ENCODE measurements at places on chromosomes 12 and 14.

DNA sequence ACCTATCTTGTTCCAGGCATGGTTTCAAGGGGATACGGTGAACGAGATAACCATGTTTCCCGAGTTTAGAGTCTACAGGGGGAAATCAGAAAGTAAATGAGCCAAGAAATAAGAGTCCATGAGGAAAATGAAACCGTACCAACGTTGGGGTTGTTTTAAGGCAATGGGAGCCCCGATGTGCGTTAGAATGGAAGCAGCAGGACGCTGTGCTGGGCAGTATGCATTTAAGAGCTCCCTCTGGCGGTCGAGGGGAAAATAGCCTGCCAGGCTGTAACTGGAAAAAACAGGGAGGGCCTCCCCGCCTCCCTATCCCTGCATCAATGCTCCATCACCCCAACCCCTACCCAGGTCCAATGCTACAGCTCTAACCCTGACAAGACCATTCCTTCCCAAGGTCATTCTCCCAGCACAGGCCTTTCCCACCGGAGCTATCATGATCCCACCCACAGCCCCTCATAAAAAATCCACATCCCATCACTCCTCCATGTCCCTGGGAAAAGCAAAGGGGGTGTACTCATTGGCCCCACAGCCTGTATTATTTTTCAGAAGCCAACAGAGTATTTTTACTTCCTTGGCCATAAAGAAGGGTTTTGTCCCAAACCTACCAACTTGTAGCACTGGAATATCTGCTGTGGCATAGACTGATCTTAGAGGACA lies 226.3 kb upstream of the NOS1 start:
- DNase-seq: no peak

- DNase-seq: no peak
Observed at GRCh38 chr12:25924491-25925001, 33.9 kb upstream of the RASSF8 start.

DNA sequence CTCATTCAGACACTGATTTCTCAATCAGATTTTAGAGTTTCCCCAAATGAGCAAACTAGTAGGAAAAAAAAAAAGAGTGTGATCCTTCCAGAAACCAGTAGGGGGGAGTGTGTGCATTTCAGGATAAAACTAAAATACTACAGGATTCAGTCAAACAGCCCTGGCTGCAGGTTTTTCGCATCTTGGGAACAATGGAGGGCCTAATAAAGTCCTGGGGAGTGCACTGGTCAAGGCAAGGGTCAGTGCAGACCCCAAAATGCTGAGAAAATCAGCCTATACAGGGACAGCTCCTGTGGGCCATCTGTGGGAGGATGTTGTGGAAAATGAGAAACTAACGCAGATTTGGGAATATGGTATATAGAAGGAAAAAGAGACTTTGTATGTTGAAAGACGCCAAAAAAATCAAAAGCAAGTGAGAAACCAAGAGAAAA lies 22.2 kb upstream of the ABCD4 start:
- DNase-seq: no peak

GRCh38 chr12:43370263-43370662 lies 181.7 kb downstream of the ADAMTS20 start:
- no peak for DNase-seq

DNA sequence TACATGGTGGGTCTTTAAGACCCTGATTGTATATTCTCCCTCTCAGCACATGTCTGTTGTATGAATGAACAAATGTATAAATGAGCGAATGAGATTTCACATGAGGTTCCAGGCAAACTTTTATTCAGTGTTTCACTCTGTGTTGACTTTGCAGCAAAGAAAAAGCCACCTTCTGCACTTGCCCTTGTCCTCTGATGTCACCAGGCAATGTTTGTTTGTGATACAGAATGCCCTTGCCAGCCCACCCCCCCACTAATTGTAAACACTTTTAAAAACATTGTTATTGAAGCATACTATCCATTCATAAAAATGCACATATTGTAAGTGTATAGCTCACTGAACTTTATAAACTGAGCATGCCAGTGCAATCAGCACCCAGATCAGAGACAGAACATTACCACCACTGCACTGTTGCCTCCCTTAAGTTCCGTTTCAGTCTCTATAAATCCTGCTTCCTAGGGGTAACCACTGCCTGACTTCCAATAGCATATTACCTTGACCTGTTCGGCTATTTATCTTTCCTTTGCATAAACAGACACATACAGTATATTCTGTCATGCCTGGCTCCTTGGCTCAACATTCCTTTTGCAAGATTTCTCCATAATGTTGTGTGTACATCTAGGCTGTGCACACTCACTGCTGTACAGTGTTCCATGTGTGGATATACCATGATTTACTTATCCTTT lies 11.3 kb upstream of the LTA4H start:
- DNase-seq: no peak

- DNase-seq: no peak
Observed at GRCh38 chr14:91409928-91410718, 7.5 kb downstream of the CCDC88C start.

- DNase-seq: no peak
Observed at GRCh38 chr12:124715121-124715990, 147.9 kb upstream of the NCOR2 start.

DNA sequence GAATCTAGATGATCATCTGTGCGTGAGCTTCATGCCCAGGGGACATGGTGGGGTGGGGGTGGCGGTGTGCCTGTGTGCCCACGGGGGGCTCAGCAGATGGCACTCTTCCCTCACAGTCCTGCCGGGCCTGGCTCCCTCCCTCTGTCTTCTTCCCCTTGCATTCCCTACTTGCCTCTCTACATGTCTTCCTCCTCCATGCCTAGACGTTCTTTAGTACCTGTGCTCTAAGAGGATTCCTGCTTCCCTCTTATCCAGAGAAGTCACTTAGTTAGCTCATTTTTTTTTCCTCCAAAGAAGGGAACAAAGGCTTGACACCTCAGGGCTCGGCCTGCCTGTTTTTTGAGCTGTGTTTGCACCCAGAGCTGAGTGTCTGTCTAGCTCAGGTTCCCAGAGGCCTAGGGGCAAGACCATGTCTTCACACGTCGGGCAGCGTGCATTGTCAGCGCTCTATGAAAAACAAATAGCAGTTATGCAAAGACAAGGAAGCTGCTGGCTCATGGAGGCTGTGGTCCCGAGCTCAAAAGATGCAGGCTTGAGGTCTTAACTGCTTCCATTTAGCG lies 48.8 kb downstream of the NINJ2 start:
- DNase-seq: peak; percentile 19

DNA sequence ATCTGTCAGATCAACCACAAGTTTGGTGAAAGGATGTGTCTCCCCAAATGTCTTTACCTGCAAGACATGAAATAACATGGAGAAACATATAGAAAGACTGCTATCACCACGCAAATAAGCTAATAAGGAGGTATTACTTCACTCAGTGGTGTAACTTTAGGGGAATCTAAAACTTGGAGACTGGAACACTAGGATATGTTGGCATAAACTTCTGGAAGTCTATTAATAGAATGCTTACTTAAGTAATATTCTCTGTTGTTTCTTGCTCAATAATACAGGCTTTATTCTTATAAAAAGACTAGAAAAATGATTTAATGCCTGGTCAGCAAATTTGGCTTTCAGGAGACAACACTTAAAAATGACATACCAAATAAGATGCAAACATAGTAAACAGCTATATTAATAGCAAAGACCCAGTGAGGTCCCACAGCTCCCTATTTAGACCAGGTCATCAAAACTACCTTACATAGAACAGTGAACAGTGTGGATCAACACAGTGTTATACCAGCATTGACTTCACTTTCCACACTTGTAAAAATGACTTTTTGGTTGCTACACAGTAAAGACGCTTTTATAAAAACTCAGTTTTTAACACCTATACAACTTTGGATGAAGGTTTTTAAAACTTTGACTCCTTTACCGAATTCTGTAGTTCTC lies 18.9 kb upstream of the HAL start:
- DNase-seq: no peak

- DNase-seq: no peak
Observed at GRCh38 chr12:58414398-58414871, 473.1 kb downstream of the ATP23 start.
